Mesothelial cell of epicardium (in vitro differentiated cells): ENCODE measurements at places on chromosomes 2 and 18.

DNA sequence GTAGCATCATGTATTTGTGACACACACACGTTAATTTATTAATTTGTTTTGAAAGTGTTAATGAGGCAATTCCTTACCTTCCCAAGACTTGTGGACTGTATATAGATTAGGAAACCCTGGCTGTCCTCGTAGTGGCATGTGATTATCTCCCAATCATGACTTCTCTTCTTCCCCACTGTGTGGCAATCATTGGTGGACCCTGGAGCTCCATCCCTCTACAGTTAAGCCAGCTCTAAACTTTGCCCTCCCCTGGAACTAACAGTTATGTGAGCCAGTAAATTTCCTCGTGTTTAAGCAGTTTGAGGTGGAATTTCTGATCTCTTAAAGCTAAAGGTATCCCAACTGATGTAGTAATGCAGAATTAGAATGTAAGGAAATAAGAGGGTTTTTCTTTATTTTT, 22.0 kb downstream of the GALNT1 start:
- DNase-seq: no peak

- no peak for DNase-seq
Measured at GRCh38 chr18:10528439-10528838, 2.6 kb downstream of the NAPG start.

DNA sequence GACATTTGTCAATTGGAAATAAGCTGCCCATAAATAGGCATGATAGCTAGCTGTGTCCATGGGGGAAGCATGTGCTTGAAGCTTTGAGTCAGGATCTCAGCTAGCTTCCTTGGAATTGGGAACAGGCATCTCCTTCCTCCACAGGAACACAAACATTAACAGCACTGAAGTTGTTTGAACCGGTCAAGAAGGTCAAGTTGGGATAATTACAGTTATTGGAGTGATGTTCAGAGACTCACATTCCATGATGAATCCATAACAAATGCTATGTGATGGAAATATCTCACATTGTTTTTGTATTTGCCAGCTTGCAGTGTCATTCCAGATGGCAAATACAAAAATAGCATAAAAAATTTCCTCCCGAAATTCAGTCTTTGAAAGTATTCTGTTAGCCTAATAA, 347.6 kb upstream of the SMIM21 start:
- DNase-seq: no peak

DNA sequence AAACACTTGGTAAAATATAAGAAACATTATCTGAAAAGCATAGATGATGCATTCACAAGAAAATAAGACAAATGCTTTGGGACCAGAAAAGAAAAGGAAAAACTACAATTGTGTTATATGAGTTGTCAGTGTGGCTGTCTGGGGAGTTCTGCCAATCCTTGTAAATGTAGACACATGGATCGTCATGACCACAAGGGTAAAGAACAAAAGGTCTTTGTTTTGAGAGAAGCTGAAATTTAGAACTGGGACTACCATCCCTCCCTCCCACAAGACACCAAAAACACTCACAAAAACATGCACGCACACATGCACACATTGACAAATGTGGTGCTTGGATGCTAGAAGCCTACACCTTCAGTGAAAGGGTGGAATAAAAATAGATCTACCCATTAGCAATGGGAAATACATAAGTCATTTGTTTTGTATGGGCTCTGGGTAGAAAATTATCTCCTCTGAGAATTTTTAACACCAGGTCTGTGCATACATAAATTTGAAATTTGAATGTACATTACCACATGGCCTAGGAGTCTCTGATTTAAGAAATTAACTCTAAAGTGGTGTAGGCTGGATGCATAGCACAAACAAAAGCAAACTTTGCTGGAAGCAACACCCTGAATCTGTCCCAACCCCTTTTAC, 266.2 kb upstream of the SLC39A10 start:
- DNase-seq: no peak
